GOT3 (cell line): ENCODE measurements at places on chromosomes 4 and X.

DNA sequence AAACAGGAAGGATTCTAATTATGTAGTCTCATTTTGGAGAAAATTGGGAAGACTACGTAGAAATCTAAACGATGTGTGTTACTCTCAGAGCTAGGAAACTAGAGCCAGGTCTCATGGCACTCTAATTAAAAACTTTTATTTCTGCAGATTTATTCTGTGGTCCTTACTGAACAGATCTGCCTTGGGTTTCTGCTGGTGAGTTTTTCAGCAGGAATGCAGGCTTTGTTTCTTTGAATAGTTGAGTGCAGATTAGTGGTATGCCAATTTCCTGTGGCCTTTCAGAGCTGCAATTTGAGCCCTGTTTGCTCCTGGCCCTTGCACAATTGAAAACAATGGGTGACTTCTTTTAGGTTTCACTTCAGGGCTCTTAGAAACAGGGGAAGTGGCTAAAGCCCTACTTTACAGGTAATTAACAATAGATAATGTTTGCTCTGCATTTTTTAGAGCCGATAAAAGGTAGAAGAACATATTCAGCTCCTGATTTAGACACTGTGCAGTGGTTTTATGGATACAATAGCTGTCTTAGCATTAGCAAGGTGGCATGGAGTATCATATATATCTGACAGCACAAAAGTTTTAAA lies 21.8 kb downstream of the SPRY1 start:
- no peak for DNase-seq

- DNase-seq = no peak
Observed at GRCh38 chr4:72857216-72857615, 212.3 kb downstream of the COX18 start.

DNA sequence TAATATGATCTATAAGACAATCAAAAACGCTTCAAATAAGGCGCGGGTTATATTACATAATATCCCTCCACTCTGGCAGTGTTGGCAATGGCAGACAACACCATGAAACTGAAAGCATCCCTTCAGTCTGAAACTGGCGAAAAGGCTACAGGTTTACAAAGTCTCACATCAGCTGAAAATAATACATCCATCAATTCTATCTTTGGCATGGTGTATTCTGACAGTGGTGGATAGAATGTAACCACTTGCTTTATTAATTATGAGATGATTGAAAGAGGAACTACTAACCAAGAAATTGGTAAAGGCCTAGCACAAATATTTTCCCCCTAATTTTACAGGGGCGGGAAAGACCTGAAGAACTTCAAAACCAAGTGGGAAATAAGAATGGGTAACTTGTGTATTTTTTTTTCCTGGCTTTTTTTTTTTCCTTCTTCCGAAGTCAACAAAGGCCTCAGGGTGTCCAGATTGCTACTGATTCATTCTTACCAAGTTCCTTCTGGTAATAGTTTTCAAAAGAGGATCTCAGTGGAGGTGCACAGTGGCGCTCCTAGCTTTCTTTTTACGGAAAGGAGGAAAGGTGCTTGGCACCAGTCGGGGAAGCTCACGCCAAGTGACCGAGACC lies 728 bp downstream of the UBA6 start:
- no peak for DNase-seq

GRCh38 chr4:80255329-80256095 lies 11.0 kb upstream of the FGF5 start:
- DNase-seq = no peak

DNA sequence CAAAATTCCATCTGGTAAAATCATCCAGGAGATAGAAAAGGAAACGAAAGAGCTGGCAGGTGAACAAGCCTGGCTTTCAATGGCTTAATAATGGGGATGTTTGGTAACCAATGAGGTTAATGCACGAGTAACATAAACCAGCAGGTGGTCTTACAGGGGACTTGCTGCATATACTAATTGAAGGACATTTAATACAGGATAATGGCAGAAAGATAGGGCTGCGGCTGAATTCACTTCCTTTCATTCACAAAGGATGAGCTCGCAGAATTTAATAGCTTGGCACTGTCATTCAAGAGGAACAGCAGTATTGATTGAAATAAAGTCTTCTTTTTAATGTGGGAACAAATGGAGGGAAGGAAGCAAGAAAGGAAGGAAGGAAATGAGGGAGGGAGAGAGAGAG lies 156.3 kb upstream of the RAI2 start:
- no peak for DNase-seq

DNA sequence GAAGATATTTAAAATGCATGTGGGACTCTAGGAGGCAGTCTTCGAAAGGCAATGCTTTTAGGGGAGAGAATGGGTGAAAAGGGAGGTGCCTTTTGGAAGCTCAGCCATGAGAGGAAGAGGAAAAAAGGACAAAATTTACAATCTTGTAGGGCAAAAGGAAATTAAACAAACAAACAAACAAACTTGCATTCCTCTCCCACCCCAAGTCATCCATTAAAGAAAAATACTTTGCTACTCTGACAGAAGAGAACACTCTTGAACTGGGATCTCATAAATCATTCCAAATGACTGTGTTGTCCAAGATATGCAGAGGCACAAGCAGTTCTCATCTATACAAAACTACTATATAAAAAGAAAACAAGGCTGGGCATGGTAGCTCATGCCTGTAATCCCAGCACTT lies 46.7 kb downstream of the HELQ start:
- DNase-seq = no peak

DNA sequence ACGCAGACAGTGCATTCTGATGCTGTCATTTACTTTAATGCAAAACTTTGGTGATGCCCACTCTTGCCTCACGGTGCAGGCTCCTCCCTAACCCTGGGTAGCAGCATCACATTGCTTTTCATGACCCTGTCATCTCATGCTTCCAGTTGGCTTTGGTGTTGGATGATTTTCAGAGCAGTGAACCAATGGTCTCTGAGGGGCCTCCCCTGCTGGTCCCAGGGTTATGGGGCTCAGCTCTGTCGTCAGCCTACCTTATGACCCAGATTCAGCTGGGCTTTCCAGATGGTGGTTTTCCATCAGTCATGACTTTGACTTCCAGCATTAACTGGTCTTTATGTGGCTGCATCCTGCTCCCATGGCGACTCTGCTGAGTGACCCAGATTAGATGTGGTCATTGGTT lies 56.0 kb downstream of the NOP14 start:
- no peak for DNase-seq

GRCh38 chr4:98891478-98892337 lies 37.2 kb downstream of the EIF4E start:
- no peak for DNase-seq
